ENCODE measurements at places on chromosomes 4 and X.

- no peak for DNase-seq
Measured at GRCh38 chrX:24023544-24023943, 3.4 kb downstream of the KLHL15 start.

- DNase-seq: no peak
Measured at GRCh38 chrX:136620780-136621179, 27.2 kb upstream of the CD40LG start.

DNA sequence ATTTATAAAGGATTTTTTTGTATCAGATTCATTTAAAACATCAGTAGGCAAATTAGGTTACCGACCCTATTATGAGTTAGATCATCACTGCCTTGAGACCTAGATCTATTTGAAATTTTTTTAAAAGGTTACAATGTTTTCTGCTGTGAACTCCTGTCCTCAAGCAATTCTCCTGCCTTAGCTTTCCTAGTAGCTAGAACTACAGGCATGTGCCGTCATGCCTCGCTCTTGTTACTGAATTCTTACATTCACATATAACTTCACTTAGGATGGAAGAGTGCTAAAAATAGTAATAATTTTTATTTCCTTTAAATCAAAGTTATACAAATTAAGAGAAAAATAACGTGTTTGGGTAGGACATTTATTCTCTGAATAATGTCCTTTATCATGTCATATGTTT lies 75.5 kb upstream of the MAOA start:
- no peak for DNase-seq

GRCh38 chr4:63869370-63869769 lies 539.9 kb downstream of the TECRL start:
- DNase-seq: no peak

- DNase-seq: peak; percentile 35
Measured at GRCh38 chrX:1591863-1592469, 562 bp downstream of the AKAP17A start.

- no peak for DNase-seq
Measured at GRCh38 chr4:168907119-168907698, 102.8 kb downstream of the CBR4 start.

GRCh38 chrX:54721424-54721823 lies 76.6 kb downstream of the ITIH6 start:
- DNase-seq: no peak

DNA sequence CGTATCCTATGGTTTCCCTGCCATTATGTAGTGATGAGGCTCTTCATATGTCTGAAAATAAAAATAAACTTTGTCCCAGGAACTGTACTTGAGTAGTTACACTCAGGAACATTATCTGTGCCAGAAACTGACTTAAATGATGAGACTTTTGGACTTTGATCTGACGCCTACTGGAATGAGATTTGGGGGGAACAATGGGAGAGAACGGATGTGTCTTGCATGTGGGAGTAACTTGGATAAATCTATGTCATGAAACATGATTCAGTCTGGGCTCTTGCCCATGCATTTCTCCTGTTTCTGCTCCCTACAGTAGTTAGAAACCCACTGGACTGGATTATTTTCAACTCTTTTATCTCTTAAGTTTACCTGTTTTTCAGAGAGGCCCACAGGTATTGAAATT lies 2351.4 kb downstream of the PCDH7 start:
- DNase-seq: no peak

DNA sequence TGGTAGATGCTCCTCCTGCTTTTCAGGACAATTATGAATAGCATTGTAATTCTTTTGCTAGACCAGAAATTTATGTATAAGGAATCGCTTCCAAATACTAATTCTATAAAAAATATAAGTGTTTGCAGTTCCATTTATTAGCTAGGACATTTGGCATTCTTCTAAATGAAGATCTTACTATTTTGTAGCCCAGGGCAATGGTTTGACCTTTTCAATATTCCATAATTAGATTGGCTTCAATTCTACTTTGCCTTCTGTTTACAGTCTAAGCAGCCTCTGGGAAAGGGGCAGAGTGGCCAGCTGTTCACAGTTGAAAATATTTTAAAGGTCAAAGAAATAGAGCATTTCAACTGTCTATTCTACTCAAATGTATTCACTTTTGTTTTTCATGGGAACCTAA lies 912.1 kb upstream of the GRIA3 start:
- DNase-seq: no peak

- no peak for DNase-seq
Measured at GRCh38 chr4:184424993-184425758, 49.2 kb downstream of the IRF2 start.

- no peak for DNase-seq
Measured at GRCh38 chrX:47927212-47927611, 76.6 kb downstream of the ZNF182 start.

- no peak for DNase-seq
Measured at GRCh38 chr4:141871086-141871770, 234.8 kb downstream of the IL15 start.

All from stimulated activated naive CD8-positive, alpha-beta T cell treated with anti-CD3 and anti-CD28 coated beads, Interleukin-15, Interleukin-2, amounts not matched to agents 100 U/mL and 50 U/mL, for 24 hours (primary cell).